Activated CD4-positive, alpha-beta T cell treated with anti-CD3 and anti-CD28 coated beads, Interleukin-2, amount 50 U/mL, for 4 hours (primary cell): ENCODE measurements at places on chromosomes 1 and 21.

DNA sequence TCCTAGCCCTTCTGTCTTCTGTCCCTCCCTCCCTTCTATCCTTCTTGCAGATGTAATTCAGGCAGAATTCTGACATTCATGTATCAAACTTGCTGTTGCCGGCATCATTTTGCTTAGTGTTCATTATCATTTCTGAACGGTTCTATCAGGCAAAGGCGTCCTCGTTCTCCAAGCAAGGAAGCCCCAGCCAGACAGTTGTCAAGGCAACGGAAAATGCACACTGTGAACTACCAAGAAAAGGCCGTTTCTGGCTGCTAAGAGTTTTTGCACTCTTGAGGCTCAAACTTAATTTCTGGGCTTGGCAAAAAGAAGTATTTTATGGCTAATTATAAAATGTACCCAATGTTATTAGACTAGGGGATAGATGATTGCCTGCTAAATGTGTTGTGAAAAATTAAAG is 164.7 kb upstream of the KCNJ15 start:
- DNase-seq = no peak

GRCh38 chr1:193588311-193589082 is 402.1 kb upstream of the B3GALT2 start:
- no peak for DNase-seq

GRCh38 chr21:44724196-44724595 is 12.8 kb upstream of the TSPEAR start:
- no peak for DNase-seq

DNA sequence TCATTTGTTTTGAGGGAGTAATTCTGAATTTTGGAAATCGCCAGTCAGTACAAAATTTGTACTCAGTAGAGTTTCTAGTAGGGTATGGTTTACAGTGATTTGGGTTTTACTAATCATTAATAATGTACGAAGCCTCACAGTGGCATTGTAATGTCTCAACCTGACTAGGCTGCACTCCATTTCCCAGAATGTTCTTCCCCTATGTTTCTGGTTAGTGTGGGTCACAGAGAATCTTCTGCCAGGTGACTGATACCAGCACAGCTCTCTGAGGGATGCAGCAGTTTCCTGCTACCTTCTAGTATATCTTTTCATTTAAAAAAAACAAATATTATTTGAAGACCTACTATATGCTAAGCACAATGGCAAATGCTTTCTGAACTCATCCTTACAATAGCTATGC is 112.9 kb downstream of the PTPN14 start:
- DNase-seq = no peak

DNA sequence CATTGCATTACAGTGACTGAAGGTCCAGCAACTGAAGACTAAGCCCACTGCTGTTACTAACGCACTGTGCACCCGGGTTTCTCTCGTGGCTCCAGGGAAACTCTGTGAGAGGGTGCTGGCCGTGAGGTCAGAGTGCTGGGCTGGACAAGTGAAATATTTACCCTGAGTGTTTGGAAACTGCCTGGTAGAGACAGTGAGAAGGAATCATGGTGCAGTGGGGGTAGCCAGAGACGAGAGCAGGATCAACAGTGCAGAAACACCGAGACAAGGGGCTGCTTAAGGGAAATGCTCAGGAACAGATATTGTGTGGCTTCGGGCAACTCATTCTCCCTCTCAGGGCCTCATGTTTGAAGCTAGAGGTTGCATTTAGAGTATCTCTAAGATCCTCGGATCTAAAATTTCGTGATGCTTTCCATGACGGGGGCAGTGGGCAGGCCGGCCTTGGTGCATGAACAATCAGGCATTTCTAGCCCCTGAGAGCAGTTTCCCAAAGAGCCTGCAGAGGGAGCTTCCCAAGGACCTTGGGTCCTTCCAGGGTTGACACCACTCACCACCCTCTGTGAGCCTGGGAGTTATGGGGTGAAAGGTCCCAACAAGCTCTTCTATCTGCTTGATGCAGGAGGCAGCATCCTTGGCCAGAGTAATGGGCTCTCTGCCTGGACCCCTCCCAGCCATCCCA is 9.7 kb downstream of the CD2 start:
- peak; percentile 61 for DNase-seq

DNA sequence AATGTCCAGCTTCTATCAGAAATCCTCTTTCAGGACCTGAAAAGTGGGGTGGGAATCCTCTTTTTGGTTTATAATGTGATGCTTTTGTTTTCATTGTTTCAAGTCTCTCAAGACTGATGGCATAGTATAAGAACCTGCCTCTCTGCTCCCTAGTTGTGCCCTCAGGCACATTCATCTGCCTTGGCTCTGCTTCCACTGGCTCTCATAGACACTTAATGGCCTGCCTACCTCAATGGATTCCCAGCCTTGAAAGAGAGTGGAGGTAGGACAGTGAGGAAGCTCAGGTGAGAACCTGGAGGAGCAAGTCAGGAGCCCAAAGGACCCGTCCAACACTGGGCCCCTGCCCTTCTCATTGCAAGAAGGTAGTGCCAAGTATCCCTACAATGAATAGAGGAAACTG is 4.8 kb downstream of the TTLL7 start:
- no peak for DNase-seq

- no peak for DNase-seq
Measured at GRCh38 chr1:29634324-29634723, 398.0 kb downstream of the PTPRU start.

- DNase-seq = no peak
Measured at GRCh38 chr1:203268901-203269653, 36.2 kb upstream of the BTG2 start.

- no peak for DNase-seq
Measured at GRCh38 chr1:212966616-212967015, 16.3 kb downstream of the VASH2 start.

- DNase-seq = no peak
Measured at GRCh38 chr1:231861541-231862481, 235.2 kb downstream of the DISC1 start.

DNA sequence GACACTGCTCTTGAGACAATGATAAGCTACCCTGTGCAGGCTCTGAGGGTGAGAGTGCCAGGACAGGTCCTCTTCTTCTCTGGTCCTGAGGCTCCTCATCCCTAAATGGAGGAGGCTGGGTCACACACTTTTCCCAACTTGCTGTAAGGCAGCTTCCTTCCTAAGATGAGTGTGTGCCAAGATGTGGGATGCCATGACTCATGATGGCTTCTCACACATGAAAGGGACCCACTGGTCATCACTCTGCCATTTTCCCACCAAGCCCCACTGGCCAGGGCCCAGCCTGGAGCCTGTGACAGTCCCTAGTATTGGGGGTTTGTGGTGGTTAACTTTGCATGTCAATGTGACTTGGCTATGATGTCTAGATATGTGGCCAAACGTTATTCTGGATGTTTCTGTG is 54.4 kb downstream of the CNIH3 start:
- DNase-seq = no peak

DNA sequence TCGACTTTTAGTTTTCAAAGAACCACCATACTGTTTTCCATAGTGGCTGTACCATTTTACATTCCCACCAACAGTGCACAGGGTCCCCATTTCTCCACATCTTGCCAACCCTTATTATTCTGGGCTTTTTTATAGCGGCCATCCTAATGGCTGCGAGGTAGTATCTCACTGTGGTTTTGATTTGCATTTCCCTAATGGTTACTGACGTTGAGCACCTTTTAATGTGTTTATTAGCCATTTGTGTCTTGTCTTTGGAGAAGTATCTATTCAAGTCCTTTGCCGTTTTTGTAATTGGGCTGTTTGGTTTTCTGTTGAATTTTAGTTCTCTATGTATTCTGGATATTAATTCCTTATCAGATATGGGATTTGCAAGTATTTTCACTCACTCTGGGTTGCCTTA is 22.3 kb upstream of the KCNAB2 start:
- no peak for DNase-seq

DNA sequence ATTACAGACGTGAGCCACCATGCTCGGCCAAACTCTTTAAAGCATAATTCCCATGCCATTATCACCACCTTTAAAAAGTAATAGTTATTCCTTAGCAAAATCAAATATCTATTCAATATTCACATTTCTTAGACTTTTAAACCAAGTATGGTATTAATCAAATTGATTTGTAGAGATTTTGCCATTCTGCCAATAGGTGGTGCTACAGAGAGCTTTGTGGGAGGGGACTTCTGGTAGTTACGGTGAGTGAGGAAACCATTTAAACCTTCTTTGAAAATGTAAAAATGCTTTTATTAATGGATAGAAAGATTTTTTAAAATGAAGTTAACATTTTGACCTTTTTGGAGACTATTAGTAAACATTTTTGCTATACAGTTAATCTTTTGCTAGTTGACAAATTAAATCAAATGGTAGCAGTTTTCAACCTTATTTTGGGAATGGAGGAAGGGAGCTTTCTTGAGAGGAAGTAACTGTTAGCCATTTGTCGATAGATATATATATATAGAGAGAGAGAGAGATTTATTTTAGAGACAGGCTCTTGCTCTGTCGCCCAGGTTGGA is 19.3 kb downstream of the IARS2 start:
- no peak for DNase-seq

DNA sequence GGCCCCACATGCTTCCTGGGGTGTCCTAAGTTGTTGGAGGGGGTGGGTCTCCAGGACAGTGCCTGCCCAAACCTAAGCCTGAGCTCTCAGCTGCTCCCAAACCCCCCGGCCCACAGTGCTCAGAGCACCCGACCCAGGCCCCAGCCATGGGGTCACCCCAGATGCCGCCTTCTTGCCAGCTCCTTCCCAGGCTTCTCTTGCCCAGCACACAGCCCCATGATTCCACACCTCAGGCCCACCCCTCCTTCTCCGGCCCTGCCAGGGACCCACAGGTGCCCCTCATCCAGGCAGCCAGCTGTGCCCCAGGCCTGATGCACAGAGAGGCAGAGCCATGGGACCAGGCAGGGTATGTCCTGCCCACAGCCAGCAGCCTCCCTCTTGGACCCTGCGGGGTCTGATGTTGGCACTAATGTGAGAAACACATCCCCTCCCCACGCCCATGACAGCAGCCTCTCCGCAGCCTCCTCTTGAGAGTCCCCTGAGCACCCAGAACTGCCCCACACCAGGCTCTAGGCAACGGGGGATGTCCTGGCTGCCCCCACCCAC is 4.9 kb downstream of the WNT9A start:
- DNase-seq = no peak

GRCh38 chr1:223755992-223756775 is 43.8 kb downstream of the CAPN2 start:
- no peak for DNase-seq

GRCh38 chr1:247269133-247269532 is 13.3 kb downstream of the VN1R5 start:
- no peak for DNase-seq

DNA sequence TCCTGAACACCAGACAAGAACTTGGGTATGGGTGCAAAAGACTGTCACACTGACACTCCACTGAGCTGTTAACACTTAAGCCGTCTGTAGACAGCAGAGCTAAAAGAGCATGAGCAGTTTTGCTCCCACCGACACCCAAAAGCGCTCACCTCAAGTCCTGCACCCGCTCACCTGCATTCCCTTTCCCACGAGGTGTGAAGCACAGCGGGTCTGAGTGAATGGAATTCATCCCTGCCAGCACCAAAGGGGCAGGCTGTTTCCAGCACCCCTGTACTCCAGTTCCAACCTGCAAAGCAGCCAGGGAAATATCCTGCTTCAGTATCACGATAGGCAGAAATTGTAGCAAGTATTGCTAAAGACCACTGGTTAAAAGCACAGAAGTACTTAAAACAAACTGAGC is 28.8 kb downstream of the KRTAP21-3 start:
- DNase-seq = no peak

GRCh38 chr1:218664385-218665170 is 319.4 kb downstream of the TGFB2 start:
- DNase-seq = no peak

DNA sequence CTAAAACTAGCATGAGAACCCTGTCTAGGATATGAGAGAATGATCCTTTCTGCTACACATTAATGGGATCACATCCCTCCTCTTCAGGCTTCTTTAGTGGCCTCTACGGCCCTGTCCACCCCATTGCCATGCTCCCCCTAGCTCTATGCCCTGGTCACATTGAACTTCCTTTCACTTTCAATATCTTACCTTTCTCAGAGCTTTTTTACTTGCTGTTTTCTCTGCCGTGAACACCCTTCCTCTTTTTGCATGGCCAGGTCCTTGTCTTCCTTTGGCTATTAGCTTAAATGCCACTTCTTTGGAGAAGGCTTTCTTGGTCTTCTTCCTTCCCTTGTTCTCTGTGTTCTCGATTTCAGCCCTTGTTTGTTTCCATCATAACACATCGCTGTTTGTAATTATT is 97.4 kb downstream of the GIPC2 start:
- DNase-seq = no peak

DNA sequence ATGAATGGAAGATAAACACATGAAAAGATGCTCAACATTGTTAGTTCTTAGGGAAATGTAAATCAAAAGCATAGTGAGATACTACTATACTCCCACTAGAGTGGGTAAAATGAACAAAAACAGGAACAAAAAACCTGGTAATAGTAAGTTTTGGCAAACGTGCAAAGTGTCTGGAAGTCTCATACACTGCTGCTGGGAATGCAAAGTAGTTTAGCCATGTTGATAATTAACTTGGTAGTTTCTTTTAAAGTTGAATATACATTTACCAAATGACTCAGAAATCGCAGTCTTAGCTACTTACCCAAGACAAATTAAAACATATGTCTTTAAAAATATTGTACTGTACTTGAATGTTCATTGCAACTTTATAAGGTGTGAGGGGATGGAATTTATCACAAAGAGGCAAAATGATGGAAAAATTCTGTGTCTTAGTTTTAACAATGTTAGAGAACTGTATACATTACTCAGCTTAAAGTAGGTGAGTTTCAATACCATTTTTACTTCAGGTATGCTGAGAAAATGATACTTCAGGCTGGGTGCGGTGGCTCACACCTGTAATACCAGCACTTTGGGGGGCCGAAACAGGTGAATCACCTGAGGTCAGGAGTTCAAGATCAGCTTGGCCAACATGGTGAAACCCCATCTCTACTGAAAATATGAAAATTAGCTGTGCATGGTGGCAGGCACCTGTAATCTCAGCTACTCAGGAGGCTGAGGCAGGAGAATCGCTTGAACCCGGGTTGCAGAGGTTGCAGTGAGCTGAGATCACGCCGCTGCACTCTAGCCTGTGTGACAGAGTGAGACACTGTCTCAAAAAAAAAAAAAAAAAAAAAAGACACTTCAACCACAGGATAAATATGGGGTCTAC is 102.3 kb downstream of the PDE4B start:
- no peak for DNase-seq

DNA sequence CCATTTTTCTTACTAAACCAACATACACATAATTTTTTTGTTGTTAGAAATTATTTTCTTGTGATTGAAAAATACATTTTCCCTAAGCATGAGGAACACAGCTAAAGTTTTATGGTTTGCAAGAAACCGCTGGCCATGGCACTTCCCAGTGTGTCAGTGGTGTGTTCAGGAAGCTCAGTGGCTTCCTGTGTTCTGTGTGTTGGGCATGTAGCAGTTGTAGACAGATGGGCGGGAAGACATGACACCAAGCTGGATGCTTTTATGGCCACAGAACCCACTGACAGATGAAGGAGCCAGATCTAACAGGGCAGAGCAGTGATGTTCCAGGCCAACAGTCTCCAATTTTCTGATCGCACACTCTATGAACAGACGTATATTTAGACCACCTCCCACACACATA is 119.8 kb downstream of the GALNT2 start:
- DNase-seq = no peak

GRCh38 chr1:66893712-66894111 is 30.9 kb downstream of the DNAI4 start:
- no peak for DNase-seq

GRCh38 chr1:227777156-227777555 is 38.3 kb upstream of the PRSS38 start:
- no peak for DNase-seq
